ENCODE measurements at places on chromosomes 2 and 18.

DNA sequence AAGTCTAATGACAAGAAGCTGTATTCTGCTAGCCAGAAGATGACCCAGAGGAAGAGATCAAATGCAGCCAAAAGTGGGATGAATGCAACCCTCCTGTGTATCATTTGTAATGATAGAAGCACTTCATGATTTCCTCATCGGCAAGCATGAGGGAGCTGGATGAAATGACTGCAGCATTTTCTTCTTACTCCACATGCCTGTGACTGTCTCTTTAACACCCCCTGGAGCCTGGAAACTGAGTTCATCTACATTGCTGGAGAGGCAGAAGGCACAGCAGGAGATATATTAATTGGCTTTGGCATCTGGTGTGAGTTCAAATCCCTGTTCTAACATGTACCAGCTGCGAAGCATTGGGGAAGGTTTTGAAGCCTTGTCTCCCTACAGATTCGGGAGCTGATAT lies 37.7 kb downstream of the ID2 start:
- DNase-seq, result no peak

- no peak for DNase-seq
Measured at GRCh38 chr18:64966667-64967066, 784.1 kb upstream of the CDH7 start.

DNA sequence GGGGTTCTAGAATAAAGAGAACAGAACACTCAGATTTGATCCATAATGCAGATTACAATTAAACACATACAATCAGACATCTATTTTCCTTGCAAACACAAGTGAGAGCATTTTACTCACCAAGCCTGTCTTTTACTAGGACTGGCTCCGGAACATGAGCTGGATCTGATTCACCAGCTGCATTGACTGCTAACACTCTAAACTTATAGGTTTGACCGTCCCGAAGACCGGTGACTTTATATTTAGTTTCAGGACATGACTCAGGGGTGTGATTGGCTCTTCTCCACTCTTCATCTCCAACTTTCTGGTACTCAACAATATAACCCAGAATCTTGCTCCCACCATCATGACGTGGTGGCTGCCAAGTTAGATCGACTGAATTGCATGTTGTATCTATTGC lies 112.4 kb downstream of the PLEKHA3 start:
- no peak for DNase-seq

- DNase-seq, result no peak
Measured at GRCh38 chr2:109368798-109369197, 239.8 kb downstream of the SH3RF3 start.

DNA sequence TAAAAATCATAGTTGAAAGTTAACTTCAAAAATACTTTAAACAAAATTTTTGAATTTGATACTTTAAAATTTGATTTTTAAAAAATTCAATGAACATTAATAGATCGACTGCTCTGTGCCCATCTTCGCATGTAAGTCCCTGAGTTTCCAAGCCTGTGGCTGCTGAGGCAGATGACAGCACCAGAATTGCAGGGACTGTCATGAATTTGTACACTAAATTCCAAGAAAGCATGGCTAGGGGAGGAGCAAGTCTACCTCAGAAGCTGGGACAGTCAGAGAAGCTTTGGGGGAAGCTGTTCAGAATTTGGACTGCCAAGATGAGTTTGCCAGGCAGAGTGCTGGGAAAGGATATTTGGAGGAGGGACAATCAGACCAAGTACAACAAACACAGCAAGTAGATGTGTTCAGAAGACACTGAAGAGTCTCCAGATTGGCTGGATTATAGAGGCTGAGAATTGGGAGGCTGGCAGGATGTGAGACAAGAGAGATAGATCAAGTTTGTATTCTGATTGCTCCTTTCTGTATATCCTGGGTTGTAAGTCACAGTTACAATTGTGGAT lies 79.0 kb downstream of the ASXL3 start:
- no peak for DNase-seq

GRCh38 chr2:129798301-129798581 lies 181.2 kb upstream of the RAB6C start:
- no peak for DNase-seq

DNA sequence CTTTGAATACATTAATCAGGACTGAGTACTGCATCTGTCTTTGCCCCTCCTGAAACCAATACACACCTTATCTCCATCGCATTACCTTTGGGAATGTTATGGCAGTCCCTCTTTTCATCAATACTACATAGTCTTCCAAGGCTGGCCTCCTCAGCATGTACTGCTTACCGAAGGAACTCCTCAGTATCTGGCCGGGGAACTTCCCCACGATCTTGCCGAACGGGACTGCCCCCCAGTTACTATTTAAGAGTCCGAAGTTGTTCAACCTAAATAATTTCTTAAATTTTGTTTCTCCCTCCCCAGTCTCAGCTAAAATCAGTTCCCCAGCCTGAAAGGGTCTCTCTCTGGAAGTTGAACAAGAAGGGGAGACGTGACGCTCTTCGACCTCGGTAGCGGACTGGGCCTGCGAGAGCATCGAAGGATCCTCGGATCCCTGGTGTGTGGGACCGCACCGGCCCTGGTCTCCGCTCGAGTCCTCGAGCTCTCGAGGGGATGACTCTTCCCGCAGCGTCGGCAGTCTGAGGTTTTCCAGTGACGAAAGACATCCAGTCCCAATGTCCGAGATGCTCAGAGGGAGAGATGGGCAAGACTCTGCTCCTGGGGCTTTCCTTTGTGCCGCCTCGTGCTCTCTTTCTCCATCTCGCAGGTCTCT lies 489 bp downstream of the TRMT61B start:
- DNase-seq, result no peak

DNA sequence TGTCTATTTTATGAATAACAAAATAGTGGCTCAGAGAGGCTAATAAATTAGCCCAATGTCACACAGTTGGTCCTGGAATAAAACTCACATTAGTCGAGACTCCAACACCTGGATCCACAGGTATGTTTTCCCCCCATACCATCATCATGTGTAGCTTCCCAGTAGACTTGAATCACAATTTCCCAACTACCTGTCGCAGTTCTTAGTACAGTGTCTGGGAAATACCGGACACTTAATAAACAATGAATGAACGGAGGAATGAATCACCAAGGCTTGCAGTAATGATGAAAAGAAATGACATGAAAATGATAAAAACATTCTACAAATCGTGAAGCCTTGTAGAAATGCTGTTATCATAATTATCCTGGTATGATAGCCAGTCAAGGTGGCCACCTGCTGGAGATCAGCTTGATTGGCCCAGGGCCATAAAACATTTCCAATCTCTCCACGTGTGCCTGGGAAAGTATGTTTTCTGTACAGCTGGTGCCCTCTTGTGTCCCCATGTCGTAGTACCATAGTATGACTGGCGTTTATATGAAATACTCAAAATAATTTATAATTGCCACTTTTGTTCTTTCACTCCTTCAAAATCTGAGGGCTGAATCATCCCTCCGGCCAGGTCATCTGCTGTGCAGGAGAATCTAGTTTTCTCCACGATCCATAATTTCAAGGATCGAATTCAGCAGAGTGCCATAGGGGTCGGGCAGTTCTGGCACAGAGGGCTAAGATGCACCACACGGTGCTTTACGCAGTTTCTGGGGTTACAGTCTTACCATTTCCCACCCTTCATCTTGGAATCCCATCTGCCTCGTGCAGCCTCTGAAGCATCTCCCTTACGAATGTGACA lies 95.4 kb downstream of the LAMA1 start:
- no peak for DNase-seq

DNA sequence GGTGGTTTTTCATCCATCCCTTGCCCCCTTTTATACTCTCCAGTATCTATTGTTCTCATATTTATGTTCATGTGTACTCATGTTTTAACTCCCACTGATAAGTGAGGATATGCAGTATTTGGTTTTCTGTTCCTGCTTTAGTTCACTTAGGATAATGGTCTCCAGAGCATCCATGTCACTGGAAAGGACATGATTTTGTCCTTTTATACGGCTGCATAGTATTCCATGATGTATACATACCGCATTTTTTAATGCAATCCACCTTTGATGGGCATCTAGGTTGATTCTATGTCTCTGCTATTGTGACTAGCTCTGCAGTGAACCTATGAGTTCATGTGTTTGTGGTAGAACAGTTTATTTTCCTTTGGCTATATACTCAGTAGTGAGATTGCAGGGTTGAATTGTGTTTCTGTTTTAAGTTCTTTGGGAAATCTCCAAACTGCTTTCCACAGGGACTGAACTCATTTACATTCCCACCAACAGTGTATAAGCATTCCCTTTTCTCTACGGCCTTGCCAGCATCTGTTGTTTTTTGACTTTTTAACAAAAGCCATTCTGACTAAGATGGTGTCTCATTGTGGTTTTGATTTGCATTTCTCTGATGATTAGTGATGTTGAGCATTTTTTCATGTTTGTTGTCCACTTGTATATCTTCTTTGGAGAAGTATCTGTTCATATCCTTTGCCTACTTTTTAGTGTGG lies 420.2 kb downstream of the THSD7B start:
- DNase-seq, result no peak

GRCh38 chr2:40109381-40109780 lies 330.3 kb upstream of the THUMPD2 start:
- no peak for DNase-seq

DNA sequence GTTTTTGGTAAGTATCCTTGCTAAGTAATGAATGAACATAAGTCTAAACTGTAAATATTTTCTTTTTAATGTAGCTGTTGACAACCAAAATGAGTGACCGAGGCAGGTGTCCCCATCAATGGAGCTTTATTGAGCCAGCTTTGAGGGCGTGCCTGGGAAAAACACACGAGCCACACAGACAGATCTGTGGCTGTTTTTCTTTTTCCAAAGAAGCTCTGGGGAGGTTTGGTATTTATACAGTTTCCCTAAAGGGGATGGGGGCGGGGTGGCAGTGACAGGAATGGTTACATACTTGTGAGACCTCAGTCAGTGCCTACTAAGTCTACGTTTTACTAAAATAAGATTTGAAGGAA lies 11.2 kb downstream of the DBI start:
- DNase-seq, result no peak

DNA sequence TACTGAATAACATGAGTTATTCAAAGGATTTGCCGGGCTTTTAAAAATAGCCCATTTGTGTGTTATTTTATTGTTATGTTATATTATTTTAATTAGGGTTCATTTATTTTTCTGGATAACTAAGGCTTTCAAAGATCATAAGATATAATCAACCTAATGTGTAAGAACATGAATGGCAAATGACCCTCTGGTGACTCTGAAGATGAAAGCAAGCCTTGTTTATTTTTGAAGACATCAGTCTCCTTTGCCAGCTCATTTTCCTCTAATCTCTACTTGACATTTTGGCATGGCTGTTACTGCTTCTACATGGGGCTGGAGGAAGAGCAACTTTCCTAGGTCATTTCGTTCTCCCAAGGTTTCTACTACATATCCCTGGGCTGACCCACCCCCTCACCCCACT lies 10.6 kb downstream of the FAP start:
- no peak for DNase-seq

DNA sequence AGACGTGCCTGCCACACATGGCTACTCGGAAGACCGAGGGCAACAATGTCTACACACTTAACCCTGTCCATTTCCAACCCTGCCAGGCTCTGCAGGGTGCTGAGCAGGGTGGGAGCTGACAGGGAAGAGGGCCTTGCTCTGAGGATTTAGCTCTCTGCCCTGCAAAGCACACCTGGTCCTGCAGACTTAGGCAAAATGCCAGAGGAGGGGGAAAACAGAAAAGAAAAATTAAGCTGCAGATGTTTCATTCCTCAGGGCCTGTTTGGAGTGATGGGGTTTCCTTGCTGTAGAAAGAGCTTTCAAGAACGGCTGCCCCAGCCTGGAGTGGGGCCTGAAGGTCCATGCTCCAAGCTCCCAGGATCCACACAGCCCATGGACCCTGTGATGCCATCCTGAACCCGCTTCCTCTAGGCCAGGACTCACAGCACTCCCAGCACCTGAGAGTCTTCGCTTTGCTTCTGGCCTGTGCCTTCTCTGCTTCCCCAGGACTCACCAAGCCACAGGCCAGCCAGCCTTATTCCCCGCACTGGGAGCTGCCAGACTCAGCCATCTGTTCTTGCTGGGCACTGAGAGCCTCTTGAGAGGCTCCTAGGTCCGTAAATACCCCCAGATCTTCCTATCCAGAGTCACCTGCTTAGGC lies 9.1 kb upstream of the TEX51 start:
- DNase-seq, result no peak

DNA sequence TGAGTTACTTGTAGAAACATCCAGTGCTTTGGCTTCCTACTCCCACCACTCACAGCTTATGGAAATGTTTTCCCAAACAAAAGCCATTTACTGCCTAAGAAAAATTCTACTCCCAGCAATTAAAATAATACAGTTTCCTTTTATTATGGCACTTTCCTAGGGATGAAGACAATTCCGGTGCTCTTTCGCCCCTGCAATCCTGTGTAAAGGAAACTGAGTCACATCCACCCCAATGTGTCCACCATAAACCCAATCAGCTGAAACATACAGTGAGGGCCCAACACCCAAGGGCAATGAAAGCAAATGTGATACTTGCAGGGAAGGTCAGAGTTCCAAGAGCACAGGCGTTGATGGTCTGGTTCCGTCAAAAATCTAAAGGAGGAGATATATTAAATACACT lies 62.0 kb upstream of the ST3GAL5 start:
- no peak for DNase-seq

DNA sequence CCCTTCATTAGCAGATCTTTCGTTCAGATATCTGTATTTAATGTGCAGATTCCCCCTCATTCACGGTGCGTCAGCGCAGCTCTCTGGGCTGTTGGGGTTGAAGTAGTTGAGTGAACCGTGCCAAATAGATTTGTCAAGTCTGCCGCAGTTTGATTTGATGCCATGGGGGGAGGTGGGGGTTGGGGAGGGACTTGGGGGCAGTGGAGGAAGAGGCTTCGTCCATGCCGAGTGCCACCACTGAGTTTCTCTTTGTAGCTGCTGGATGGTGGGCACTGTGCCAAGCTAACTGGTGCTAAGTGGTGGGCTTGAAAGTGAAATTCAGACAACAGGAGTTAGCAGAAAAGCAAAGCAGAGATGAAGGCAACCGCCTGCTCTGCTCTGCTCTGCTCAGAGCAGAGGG lies 47.9 kb downstream of the NRP2 start:
- DNase-seq, result no peak

- DNase-seq, result no peak
Measured at GRCh38 chr2:173555833-173556232, 201.2 kb downstream of the CDCA7 start.

- no peak for DNase-seq
Measured at GRCh38 chr18:46335534-46336101, 231.4 kb downstream of the HAUS1 start.

DNA sequence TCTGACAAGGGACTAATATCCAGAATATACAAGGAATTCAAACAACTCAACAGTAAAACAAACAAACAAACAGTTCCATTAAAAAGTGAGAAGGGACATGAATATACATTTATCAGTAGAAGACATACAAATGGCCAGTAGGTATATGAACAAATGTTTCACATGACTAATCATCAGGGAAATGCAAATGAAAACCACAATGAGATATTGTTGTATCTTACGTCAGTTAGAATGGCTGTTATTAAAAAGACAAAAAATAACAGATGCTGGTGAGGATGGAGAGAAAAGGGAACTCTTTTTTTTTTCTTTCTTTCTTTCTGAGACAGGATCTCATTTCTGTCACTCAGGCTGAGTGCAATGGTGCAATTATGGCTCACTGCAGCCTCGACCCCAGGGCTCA lies 175.5 kb downstream of the CAMKMT start:
- no peak for DNase-seq
